ENCODE measurements at places on chromosomes 5 and 9. TPM values are rescaled to one million over a fixed set of nuclear protein-coding genes. Genes with fewer than 3 reads are reported as not detected.

Gene NR5A1
- polyA plus RNA-seq = 0.11 TPM

Gene GDA
- polyA plus RNA-seq = 0.66 TPM

Gene EQTN
- 0.42 TPM for polyA plus RNA-seq

Gene PCDHGB2
- polyA plus RNA-seq = 3.5 TPM

Gene MARCOL
- polyA plus RNA-seq = not detected

Gene HAVCR2
- polyA plus RNA-seq = 11.9 TPM

DNA sequence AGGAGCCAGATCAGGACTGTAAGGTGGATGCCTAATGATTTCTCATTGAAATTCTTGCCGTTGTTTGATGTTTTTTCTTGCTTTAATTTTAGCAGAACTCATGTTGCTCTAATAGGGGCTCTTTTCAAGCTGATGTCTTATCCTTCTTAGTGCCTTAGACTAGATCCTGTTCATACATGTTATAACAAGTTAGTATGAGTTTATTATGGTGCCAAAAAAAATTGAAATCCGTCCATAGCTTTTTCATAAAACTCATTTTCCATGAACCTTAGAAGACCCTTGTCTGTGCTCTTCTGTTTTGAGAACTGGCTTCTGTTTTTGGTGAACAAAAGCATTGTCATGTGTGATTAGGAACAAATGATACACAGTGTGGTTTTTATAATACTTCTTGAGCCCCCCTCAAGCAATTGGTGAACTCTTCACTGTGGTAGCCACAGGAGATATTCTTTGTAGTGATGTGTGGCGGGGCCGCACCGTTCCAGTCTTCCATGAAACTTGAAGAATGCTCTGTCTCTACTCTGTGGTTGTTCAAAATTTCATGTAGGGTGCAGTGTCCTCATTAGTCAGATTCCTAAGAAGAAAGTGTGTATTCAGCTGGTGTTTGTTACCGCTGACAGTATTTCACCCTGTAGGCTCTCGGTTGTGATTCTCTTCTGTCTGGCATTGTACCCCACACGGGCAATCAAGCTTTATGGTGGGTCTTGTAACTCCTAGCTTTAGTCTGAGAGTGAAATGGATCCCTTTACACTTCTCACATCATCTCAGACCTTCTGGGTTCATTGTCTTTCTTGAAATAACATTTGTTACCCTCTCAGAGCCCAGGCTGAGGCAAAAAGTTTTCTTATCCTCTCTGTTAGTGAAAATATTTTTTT is 10.7 kb downstream of the OTULIN start:
- no peak for DNase-seq

GRCh38 chr5:14545862-14546261 is 35.7 kb upstream of the OTULINL start:
- DNase-seq = no peak

DNA sequence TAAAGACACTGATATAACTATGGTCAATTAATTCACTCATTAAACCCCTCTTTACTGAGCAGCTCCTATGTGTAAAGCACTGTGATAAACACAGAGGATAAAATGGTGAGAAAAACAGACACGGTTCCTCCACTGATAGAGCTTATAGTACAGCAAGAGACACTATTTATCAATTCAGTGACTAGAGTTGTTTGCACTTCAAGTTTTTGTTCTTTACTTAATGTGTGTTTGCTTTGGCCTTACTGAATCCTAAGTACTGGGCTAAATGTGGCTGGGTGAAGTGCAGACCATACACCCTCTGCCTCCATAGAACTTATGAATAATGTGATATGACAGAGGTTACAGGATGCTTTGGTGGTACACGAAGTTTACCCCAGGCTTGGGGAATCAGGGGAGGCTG is 80.1 kb upstream of the ITGA1 start:
- no peak for DNase-seq

GRCh38 chr9:81999806-82000205 is 11.2 kb downstream of the SPATA31D1 start:
- DNase-seq = no peak

DNA sequence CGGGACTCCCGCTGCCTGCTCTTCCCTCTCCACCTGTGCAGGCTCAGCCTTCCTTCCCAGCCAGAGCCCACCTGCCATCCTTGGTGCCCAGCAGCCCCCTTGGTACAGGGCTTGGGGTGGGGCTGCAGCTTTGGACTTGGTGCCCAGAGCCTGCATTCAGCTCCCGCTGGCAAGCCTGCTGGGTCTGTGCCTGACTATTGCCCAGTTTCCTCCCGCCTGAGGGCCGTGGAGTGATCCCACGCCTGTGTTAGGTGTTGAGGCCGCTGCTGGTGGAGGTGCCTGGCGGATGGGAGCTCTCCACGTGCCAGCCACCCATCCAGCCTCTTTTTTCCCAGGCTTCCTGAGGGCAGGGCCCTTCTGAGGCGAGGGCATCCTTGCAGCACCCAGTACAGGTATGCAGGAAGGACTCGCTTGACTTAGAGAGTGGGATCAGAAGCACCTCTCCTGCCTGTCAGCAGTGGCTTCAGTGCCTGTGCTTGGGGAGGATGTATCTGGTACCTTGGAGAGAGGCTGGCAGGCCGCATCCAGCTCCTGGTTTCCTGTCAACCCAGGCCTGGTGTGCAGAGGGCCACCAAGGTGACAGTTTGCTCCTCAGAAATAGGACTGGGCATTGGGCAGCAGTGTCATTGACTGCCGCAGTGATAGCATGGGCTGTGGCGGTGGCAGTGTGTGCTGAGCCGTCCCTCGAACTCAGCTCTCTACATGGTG is 7.8 kb downstream of the RXRA start:
- DNase-seq = no peak

DNA sequence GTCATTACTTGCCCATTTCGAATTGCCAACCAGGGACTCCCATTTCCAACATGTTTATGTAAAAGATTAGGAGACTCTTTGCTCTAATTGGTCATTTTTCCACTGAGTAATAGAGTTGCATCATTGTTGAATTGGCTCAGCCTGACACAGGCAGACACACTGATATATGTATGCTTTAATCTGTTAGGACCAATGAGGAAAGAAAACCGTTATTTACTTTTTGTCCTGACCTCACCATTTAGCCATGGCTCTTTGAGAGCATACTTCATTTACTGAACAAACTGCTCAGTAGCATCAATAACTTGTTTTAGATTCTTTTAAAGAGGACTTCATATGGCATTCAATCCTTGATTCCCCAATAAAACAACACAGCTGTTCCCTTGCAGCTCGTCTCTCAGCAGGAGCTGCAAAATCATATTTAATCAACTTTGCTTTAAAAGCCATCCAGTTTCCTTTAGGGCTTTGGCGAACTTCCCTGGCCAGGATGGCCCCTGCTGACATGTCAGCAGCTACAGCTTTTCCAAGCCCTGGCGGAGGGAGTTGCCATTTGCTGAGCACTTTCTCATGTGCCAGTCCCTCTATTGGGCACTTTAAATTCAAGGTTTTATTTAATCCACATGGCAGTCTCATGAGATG is 251.5 kb upstream of the TNC start:
- DNase-seq = no peak

DNA sequence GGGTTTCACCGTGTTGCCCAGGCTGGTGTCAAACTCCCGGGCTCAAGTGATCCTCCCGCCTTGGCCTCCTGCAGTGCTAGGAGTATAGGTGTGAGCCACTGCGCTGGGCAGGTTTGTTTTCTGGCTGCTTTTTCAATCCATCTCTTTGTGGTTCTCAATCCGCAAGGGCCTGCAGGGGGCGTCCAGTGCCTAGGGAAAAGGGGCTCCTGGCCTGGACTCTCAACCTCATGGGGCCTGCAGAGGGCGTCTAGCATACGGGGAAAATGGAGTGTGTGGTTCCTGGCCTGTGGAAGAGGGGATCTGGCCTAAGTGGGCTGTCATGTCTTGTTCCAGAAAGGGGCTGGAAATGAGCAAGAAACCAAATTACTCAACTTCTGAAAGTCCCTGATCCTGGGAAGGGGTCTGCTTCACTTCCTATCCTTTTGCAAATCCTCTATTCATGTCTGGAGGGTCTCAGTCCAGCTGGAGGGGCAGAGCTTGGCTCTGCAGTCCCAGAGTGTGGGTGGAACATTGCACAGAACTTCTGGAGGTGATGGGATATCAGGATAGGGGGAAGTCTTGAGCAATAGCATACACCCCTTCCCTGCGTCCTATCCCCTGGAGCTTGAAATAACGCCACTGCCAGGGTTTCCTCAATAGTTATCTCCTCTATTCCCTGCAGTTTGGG is 12.7 kb upstream of the CCL27 start:
- no peak for DNase-seq

GRCh38 chr5:55732585-55732984 is 5.3 kb upstream of the DDX4 start:
- DNase-seq = no peak

- no peak for DNase-seq
These were observed 2.0 kb upstream of the EBF1 start for GRCh38 chr5:159101685-159102084.

DNA sequence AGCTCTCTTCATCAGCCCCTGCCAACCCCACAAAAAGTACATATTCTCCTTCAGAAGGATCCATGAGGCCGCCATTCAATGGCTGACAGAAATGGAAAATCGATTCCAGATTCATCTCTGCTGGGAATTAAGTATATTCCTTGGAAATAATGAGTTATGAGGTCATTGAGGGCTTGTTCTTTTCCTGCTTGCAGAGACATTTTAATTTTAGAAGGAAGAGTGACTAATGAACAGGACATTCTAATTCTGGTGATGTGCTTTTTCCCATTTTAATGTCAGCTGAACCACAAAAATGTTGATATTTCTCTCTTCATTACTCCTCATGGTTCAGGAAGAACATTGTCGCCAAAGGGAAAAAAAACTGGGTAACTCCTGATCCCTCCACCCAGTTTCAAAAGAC is 314.0 kb downstream of the PIK3R1 start:
- no peak for DNase-seq

- no peak for DNase-seq
These were observed 8.3 kb downstream of the NOXA1 start for GRCh38 chr9:137431416-137431931.

- no peak for DNase-seq
These were observed 158.8 kb downstream of the CRB2 start for GRCh38 chr9:123514766-123515165.
